ENCODE measurements at places on chromosomes 6 and 20.

DNA sequence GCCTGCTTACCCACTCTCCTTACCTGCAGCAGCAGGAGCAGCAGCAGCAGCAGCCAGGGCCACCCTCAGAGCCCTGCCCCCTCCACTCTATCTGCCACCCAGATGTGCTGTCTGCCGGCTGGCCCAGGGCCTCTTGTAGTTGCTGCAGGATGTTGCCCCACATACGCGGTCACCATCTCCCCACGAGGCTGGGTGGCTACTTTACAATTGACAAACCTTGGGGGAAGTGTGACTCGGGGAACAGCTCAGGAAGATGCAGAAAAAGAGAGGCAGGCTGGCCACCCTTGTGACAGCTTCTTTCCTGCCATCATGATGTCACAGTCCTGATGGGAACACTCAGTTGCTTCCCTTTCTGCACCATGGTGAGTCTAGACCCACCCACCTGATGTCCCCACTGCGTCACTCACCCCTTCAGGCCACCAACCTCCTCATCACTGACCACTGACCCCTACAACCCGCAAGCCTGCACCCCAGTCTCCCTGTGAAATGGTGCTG is 14.5 kb downstream of the TREM1 start:
- DNase-seq, result no peak

DNA sequence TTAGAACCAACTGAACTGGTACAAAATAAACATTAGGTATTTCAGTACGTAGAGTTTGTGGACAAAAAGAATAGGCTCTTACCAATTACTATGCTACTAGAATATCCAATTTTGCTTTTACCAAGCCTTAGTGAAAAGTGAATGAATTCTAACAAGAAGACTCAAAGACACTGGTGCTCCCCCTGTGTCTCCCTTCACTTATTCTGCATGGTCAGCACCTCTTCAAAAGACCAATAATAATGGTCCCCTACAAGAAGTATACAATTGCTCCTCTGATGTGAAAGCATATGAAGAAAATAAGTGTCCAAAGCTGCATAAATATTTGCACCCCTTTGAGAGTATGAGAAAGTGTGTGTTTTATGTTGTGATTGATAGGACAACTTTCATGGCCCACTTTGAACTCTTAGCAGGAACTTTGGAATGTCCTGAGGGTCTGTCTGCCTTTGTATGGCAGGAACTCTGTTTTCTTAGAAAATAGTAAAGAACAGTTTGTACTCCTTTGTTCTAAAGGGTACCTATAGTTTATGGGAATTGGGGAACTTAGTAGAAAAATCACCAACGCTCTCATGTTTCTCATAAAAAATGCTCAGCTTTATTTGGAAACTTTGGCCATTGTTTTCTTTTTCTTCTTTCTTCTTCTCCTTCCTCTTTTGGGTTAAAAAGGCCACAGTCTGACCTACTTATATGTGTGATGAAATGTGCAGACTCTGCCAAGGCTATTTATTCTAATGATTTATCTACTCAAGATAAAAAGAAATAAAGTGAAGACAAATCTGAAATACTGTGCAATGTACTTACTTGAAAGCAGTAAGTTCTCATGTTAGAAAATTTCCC is 352.4 kb downstream of the LAMA2 start:
- no peak for DNase-seq

- no peak for DNase-seq
Measured at GRCh38 chr6:130457605-130458004, 91.8 kb downstream of the TMEM200A start.

GRCh38 chr20:51350941-51351631 is 191.4 kb downstream of the NFATC2 start:
- DNase-seq, result no peak

GRCh38 chr6:135222623-135223022 is 41.5 kb downstream of the MYB start:
- DNase-seq, result no peak

DNA sequence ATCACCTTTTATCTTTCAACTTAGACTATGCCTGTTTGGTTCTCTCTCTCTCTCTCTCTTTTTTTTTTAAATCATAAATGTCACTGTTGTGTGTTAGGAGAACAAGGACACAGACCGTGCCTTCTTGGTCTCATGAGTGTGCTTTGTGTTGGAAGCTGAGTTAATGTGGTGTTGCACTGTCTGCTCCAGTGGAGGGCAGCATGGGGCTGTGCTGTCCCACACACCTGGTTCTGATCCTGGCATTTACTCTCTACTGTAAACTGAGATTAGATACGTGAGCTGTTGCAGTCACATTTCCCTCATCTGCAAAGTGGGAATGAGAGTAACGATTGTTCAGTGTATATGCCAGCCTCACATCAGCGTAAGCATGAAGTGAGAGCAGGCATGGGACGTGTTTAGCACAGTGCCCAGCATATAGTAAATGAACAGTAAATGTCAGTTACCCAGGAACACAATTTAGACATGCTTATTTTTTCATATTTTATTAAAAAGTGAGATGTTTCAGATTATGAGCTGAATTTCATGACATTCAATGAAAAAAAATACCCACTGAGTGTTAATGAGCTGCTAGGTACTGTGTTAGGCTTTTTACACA is 161.1 kb downstream of the FARS2 start:
- DNase-seq, result peak; percentile 67

DNA sequence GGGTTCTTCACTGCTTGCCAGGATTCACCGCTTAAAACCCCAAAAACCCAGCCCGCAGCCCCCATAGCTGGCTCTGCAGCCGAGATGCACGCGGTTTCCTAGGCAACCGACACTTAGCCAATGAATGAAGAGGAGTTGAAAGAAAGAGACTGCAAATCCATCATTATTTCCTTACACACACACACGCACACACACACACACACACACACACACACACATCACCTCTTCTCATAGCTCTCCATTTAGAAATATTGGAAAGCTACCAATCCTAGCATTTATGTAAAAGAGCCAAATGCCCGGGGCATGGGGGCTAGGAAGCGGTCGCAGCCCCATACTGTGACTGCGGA is 3.4 kb upstream of the TUBB2B start:
- peak; percentile 97 for DNase-seq

- peak; percentile 66 for DNase-seq
Measured at GRCh38 chr6:167811442-167812087, 15.1 kb upstream of the AFDN start.

GRCh38 chr6:75612434-75612833 is 10.8 kb downstream of the SENP6 start:
- no peak for DNase-seq

- DNase-seq, result peak; percentile 89
Measured at GRCh38 chr6:148249679-148250375, 92.8 kb upstream of the SASH1 start.

GRCh38 chr6:19578481-19578880 is 258.7 kb upstream of the ID4 start:
- DNase-seq, result no peak

DNA sequence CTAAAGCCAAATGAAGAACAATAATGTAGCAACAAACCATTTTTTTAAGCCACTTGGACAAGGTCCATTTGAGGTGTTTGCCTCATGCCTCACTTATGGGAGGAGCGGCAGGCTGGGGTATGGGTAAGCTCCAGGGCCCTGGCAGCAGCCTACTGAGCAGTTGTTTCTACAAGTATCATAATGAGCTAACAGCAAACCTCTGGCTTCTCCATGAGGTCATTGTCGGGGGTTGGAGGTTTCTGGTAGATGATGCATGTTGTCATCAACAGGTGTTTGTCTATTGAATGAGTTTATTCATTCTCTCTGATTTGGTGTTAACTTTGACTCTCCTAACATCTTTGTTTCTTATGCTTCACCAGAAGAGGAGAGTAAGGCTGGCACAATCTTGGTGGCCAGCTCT is 150.7 kb downstream of the TBC1D7 start:
- no peak for DNase-seq

GRCh38 chr6:44269178-44269920 is 901 bp upstream of the TMEM151B start:
- peak; percentile 41 for DNase-seq

DNA sequence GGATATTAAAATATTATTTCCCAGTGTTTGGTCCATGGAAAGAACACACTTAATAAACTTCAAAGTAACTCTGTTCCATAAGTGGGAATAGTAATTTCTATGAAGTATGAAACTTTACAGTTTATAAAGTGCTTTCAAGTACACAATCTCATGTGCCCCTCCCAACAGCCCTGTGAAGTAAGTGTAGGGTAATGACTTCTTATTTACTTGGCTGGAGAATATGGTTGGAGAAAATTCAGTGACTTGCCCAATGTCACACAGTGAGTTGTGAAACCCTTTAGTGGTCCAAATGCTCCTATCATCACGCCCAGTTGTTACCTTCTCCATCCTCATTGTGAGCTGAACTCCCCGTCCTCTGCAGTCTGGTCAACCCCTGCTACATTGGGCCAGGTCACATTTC is 141.2 kb downstream of the PDE7B start:
- DNase-seq, result no peak

DNA sequence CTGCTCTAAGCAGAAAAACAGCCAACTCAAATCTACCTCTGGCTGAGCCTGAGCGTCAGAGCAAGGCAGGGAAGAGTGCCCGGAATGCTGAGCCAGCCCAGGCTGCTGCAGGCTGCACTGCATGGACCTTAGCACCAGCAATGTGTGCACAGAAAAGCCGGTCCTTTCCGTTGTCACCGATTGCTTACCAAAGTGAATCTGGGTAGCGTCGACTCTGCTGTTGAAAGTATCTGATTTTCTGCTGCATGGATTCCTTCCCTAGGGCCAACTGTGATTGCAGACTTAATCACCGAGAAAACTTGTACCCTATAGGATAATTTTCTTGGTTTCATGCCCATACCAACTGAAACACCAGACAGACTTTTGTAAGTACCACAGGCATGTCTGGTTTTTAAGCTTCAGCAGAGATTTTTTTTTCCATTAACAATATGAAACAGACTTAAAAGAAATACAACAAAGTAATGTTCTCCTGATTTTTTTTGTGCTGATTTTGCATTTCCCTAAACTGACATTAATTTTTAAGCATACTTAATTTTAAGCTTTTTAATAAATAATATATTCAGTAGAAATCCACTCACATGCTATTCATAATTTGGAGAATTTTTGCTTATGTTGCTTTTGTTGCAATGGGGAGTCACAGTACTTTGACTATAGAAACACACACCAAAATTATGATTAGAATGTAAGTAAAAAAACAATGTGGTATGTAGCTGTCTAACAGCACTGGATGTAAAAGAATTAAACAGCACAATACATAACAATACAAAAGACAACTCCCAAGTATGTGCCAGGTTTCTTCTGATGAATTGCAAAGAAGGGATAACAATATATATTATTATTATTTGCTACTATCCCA is 218.0 kb downstream of the THBS2 start:
- DNase-seq, result no peak

GRCh38 chr20:63768591-63769515 is 29.3 kb downstream of the SLC2A4RG start:
- no peak for DNase-seq

DNA sequence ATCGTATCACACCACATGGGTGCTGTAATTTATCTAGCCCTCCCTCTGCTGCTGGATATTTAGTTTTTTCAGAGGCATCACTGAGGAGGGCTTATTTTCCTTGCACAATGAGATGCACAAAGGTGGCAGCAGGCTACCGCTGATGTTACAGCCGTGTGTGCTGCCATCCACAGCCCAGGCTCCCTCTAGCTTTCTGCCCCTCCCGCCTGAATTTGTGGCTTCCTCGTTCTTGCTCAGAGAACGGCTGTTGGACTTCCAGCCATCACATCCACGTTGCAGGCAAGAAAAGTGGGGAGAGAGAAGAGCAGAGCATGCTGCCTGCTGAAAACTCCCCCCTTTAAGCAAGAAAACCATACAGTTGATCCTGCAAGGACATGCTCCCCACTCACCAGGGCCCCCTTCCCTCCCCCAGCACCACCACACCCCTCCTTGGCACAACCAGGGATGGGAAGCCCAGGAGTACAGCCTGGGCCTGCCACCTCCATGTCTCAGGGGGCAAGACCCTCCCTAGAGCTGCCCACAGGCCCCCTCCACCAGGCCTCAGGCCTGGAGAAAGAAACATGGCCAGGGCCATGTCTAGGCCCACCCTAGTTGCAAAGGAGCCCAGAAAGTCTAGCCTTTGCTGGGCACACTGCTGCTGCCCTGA is 102.6 kb downstream of the MRPL14 start:
- no peak for DNase-seq

DNA sequence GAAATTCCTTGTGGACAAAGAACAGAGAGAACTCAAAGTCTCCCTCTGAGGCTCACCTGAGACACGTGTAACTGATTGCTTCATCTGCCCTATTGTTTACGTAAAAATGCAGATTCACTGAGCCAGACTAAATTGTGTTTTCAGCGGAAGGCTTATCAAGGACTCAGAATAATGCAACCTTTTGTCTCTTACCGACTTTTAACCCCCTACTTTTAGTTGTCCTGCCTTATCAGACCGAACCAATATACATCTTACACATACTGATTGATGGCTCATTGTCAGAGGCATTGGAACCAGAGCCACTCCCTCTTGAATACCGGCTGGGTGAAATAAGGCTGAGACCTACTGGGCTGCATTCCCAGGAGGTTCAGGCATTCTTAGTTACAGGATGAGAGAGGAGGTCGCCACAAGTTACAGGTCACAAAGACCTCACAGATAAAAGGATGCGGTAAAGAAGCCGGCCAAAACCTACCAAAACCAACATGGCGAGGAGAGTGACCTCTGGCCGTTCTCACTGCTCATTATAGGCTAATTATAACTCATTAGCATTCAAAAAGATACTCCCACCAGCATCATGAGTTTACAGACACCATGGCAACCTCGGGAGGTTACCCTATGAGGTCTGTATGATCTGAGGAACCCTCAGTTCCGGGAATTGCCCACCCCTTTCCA is 95.5 kb upstream of the ZNF184 start:
- peak; percentile 10 for DNase-seq

- peak; percentile 80 for DNase-seq
Measured at GRCh38 chr6:89145091-89145955, 532 bp upstream of the PM20D2 start.

- no peak for DNase-seq
Measured at GRCh38 chr6:11798538-11798937, 19.9 kb upstream of the ADTRP start.

DNA sequence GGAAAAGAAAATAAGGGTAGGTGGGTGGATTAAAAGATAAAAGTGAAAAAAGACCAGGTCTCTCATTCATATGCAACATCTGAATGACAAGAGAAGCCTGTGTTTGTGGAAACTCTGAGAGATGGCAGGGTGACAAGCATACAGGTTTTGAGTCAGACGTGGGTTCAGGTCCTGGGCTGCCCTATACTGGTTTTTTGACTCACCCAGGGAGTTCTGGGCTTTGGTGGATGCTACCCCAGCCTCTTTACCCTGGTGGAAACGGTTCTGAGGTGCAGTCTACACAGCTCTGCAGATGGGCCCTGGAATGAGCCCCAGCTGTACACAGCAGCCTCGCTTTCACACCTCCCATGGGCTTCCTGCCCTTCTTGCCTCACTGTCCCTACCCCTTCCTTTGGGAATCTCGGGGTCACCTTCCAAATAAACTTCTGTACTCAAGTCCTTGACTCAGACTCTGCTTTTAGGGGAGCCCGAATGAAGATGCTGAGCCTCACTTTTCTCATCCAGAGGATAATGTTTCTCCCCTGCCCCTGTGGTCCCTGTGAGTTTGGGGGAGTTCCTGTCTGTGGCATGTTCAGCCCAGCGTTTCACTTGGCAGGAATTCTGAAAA is 77.7 kb upstream of the CLDN20 start:
- DNase-seq, result peak; percentile 31
